ENCODE measurements at places on chromosomes 7 and 10.

DNA sequence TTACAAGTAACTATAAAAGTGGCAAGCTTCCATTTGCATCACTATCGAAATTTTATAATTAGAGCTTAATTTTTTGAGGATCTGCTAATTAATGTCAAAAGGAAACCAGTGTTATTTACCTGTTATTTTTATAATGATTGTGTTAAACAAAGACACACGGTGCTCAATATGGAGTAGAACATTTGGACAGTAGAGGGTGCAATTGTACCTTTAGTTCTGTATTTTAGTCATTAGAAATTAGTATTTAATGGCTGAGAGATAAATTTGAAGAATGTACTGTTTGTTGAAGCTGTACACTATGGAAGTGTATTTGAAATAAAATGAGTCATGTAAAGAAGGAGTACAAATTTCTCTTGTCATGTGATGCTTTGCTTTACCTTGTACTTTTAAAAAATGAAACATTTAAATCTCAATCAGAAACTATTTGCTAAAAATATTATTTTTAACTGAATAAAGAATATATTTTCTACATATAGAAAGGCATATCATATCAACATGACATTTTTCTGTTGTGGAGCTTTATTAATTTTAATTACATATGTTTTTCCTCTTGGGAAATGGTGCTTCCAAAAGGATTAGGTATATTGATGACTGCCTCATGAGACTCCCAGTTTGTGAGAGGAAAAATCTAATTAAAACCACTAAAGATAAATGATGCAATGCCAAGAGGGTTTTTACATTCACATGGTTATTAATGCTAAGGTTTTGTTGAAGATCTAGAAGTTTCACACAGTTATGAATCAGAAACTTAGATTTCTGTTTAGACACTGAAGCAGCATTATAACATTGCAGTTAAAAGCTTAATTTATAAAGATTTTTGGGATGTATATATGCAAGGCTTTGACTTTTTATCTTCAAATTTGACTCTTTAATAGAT is 10.4 kb upstream of the PRKG1 start:
- no peak for DNase-seq

- no peak for DNase-seq
Observed at GRCh38 chr7:11373546-11374142, 400.0 kb downstream of the PHF14 start.

DNA sequence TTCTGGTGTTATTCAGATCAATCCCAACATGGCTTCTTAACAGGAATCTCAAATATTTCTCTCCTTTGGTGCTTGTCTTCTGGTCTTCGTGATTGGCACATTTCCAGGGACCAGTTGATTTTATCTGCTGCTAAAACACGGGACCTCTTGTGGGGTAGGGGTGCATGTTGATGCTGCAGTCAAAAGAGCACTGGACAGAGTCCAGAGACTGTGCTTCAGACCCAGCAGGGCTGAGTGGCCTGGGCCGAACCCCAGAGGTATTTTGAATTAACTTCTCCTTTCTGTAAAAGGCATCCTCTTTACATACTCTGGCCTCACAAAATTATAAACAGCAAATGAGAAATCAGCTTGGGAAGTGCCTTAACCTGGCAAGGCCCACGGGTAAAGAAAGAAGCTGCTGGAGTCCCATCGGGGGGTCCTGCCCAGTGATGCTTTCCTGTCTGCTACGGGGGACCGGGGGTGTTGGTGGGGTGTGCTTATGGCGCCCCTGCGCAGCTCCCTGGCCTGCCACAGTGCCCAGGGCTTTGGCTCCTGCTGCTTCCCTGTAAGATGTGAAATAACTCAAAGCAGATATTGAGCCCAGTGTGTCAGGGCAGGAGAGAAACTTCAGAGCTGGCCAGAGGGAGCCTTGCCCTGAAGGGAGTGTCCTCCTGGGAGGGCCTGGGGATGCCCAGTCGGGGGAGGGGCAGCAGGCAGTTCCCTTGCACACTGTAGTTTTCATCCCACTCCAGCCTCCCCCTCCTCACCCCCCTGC is 230.5 kb downstream of the TCF7L2 start:
- DNase-seq: no peak

DNA sequence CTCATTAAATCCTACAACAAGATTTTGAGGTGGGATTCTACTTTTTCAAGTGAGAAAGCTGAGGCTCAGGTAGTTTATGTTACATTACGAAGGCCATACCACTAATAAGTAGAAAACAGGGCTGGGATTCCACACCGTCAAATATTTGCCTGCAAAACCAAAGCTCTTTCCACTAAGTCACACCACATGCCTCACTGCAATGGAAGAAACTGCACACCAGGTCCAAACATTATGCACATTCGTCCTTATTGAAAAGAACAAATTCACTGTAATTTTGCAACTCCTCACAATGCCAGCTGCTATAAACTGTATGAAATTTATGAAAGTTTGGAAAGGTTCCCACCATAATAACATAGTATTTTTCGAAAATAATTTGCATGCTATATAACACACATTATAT is 66.5 kb downstream of the DGKB start:
- DNase-seq: no peak

DNA sequence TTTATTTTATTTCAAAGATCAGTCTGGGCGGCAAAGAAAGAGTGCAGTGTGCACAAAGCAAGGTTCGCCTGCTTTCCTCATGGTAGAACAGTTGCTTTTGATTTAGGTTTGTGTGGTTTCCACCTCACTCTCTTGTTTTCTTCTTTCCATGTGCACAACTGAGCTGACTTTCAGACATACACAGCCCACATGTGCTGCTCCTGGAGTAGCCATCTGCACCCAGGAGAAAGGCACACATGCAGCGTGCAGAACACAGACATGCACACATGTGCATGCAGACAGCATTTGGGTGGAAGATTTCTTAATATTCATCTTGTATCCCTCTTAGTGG is 302.1 kb downstream of the FZD1 start:
- no peak for DNase-seq

DNA sequence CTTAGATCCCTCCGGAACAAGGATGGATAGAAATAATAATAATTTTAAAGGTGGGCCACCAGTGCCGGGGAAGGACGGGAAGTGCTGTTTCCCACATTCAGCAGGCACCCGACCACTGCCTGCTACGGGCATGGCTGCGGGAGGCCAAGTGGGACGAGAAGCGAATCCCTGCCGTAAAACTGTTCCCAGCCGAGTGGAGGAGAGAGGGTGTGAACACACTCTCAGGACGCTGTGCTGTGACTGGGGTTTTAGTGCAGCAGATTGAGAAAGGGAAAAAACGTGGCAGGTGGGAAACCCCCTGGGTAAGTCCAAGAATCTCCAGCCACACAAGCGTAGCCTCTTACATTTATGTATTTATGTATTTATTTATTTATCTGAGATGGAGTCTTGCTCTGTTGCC is 158.8 kb downstream of the DNAJB6 start:
- no peak for DNase-seq

DNA sequence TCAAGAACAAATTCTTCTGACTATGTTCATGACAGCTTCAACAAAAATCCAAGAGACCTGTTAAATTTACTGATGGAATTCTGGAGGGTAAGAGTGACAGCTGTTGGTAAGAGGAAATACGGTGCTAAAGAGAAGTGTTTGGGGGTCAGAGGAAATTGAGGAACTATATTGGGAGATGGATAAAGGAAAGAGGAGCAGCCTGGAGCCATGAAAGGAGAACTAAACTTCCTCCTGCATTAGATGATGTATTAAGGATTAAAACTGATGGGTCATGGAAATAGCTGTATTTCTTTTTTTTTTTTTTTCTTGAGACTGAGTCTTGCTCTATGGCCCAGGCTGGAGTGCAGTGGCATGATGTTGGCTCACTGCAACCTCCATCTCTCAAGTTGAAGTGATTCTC is 95.3 kb downstream of the HERPUD2 start:
- no peak for DNase-seq

- DNase-seq: no peak
Observed at GRCh38 chr10:34739915-34740314, 75.2 kb downstream of the PARD3 start.

DNA sequence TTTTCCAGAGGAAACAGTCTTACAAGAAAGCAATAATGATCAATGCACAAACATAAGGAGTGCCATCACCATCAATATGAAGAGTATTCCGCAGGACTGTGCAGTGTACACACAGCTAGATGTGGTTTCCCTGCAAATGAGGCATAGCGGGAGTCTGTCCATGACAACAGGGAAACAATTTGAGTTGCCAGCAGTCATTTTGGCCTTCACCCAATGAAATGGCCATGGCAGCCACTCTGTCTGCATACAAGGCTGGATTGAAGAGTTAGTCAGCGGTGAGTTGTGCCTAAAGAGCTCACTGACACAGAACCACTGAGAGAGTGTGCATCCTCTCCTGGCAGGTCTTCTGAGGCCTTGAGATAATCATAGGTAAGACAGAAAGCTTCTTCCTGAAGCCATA is 303.3 kb downstream of the IPMK start:
- peak; percentile 20 for DNase-seq
